ENCODE measurements at places on chromosomes 4 and X.
A peak's percentile ranks its signal among the peaks of the same experiment; 100 is the strongest.

DNA sequence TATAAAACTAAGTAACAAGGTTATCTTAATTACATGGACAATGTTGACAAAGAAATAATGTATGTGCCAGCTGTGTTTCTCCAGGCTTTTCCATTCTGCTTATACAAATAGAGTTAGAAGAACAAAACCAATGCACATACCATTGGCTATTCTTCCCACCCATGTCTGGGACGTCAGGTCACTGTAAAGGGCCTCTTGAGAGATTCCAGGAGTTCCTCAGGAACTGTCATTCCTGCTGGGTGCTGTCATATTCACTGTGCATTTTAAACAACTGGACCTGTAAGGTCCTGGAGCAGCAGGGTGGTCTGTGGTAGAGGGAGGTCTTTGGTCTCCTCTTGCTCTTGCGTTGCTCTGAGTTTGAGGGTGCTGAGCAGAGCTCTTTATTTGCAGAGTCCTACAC, 74.6 kb upstream of the AP1S2 start:
- peak; percentile 42 for DNase-seq

DNA sequence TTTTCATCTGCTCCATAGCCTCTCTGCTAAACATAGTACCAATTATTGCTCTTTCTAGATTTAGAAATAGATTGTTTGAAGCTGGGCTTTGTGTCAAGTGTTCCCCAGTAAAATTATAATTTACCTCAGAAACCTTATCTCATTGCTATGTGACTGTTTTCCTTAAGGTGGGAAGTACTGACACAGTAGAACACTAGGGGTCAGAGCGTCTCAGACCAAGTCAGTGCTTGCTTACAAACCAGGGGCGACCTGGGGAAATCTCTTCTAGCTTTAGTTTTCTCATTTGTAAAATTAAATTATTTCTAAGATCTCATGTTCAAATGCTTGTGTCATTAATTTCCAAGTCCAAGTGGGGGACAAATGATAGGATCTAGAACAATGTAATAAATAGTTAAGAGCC, 360.4 kb downstream of the RAPGEF2 start:
- DNase-seq: no peak

DNA sequence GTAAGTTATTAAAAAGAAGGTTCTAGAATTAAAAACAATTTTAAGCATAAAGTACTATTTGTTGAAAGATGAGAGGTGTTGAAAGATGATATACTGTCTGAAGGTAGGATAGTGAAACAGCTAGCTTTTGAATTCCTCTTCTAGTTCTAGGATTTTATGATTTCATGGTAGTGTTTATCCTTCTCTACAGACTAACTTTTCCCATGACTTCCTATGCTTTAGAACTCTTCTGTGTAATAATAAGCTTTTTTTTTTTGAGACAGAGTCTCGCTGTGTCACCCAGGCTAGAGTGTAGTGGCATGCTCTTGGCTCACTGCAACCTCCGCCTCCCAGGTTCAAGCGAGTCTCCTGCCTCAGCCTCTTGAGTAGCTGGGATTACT, 96.0 kb upstream of the NUDT6 start:
- DNase-seq: peak; percentile 56

DNA sequence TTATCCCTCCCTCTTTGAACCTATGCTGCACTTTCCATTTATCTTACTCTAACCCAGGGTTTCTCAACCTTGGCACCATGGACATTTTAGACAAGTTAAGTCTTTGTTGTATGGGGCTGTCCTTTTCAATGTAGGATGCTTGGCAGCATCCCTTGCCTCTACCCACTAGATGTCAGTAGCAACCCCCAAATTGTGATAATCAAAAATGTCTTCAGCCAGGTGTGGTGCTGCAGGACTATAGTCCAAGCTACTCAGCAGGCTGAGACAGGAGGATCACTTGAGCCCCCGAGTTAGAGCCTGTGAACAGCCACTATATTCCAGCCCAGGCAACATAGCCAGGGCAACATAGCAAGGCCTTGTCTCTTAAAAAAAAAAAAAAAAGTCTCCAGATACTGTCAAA, 7.0 kb downstream of the LRCH2 start:
- peak; percentile 1 for DNase-seq

- DNase-seq: no peak
These were observed 206.8 kb downstream of the TENM3 start for GRCh38 chr4:182449930-182450439.

- DNase-seq: no peak
These were observed 713 bp upstream of the GATA1 start for GRCh38 chrX:48785540-48786214.

GRCh38 chr4:87716371-87717265, 66.5 kb downstream of the DMP1 start:
- no peak for DNase-seq

- peak; percentile 59 for DNase-seq
These were observed 125.1 kb upstream of the FRMPD4 start for GRCh38 chrX:12013211-12013618.

- DNase-seq: no peak
These were observed 169.2 kb downstream of the GRIA2 start for GRCh38 chr4:157389741-157390140.

DNA sequence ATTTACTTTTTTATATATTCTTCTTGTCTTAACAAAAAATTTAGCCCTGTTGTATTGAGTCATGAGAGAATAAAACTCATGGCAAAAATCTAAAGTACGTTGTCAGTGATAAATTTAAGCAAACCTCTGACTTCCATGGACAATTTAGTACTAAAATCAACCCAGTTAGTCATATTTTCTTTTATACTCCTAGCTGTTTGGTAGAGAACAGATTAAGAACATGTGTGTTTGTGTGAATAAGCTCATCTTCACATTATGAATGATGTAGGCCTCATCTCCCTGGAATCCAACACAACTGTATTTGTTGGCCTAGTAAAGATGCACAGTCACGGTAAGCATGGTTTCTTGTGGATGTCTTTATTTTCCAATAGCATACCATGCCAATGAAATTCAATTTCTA, 40.8 kb upstream of the FAM47B start:
- peak; percentile 84 for DNase-seq

DNA sequence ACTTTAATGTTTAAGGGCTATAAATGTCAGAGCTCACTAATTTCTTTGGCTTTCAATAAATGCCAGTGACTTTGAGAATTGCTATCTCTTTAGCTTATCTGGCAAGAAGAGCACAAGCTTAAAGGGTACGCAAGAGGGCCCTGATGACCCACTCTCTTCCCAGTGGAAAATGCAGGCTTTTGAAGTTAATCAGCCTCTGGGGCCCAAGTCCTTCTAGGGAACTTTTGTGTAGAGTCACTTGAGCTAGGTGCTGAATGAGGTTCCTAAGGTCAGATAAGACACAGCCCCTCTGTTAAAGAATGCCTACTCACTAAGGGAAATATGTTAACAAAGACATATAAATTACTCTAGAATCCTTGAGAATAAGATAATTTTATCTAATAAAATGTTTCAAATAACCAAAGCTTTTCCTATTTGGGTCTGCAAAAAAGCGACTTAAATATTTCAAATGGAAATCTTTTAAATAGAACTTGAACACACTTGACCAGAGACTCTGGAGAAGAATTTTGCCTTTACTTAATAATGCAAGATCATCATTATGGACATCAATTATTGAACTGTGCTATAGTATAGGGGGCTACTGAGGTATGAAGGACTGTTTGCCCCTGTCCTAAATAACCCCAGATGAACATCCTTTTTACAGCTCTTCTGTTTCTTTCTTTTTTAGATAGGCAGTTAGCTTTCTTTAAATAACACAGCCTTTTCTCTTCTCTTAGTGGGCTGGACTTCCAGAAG, 430.1 kb downstream of the GBA3 start:
- no peak for DNase-seq

DNA sequence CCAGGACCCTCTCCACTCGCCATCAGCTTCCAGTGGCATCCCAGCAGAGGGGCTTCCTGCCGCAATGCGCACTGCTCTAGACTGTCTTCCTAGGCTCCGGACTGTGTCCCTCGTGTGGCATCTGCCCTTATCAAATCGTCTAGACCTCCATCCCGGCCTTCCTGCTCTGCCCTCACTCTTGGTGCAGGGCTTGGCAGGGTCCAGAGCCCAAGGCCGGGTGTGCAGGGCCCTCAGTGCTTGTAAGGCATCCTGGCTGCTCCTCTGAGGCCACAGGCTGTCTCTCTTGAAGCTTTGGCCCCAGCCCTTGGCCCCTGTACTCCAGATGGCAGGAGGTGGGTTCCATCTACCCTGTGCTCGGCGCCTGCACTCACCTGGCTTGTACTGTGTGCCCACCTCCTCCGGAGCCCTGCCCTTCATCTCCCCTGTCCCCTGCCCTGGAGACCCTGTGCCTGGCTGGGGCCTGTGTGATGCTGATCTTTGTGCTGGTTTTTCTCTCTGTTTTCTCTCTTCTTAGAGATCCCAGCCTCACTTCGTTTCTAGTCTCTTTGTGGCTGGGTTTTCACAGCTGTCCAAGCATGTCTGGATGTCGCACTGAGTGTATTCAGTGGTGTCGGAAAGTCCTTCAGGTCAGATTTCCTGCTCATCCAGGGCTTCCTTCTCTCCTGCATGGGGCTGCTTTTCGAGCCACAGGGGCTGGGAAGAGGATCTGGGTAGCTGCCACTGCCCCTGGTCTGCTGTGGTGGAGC, 3.7 kb upstream of the TREX2 start:
- DNase-seq: no peak

DNA sequence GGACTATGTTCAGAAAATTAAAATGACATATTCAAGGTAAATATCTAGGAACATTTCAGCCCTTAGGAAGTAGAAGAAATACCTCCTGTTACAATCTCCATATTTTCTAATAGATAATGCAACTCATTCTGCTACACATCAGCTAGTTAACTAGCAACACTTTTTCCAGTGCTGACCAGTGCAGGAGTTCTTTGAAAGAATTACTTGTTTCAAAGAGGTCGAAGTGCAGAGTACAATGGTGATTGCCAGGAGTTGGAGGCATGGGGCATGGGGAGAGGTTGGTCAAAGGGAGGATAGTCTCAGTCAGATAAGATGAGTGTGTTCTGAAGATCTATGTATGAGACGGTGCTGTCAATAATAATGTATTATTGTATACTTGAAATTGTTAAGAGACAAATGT, 53.1 kb downstream of the MTNR1A start:
- DNase-seq: no peak

GRCh38 chr4:154982187-154983047, 201.3 kb downstream of the RBM46 start:
- DNase-seq: peak; percentile 16

- DNase-seq: no peak
These were observed 30.0 kb downstream of the RCHY1 start for GRCh38 chr4:75484190-75484589.

DNA sequence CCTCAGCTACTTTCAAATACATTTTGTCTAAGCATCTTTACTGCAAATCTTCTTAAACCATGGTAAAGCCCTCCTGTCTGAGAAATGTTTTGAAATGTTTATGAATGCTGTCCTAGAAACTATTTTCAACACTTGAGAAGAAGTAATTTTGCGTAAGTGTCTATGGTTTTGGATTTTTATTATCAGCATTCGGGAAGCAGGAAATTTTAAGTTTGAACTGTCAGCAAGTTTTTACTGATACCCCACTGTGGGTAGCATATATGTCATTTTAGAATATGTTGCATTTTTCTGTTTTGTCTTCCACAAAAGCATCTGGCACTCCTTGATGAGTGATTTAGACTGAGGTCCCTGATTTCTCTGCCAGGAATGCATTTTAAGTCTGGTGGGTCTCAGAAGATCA, 302.4 kb upstream of the GIMD1 start:
- no peak for DNase-seq

DNA sequence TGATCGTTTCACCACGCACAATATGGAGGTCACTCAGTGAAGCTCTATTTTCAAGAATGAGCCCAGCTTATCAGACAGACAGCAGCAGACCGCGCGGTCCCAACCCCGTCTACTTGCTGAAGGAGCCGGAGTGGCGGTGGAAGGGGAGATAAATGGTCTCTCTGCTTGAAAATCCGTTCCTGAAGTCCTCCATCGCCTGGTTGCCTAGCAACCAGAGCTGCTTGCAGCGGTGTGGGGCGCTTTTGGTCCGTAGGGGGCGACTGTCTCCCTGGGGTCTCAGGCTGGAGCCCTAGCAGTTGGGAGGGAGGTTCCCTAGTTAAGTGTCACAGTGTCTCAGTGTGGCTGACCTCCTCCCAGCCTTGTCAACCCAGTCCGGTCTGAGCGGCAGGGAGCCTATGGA, 8.3 kb upstream of the DLG3 start:
- no peak for DNase-seq

- peak; percentile 73 for DNase-seq
These were observed 132.5 kb downstream of the ARHGAP6 start for GRCh38 chrX:11533199-11533651.

GRCh38 chr4:109816082-109816442, 500 bp downstream of the GAR1 start:
- no peak for DNase-seq

- no peak for DNase-seq
These were observed 136.1 kb upstream of the MAP9 start for GRCh38 chr4:155512817-155513216.

DNA sequence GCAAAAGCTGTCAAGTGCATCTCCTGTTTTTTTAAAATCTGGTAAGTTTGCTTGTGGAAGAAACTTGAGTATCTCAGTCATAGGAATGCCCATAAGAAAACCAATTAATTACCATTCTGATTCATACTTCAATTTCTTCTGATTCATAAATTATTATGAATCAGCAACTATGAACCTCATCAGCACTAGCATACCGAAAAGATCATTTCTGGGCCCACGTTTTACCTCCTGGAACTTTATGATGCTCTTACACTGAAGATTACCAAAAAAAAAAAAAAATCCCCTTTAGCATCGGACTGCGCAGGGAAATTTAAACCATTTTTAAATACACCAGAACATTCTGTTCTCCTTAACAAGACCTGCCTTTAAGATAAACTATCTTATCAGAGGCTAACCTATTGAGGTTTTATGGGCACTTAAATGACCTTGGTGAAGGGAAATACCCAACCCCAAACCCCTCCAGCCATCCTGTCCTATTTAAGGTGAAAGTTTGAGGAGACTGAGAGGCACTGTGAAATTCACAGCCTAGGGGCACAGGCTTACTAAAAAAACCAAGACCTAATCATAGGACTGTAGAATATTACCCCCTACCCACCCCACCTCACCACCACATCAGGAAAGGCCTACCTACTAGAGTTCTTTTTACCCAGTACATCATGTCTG, 38.2 kb upstream of the ABCG2 start:
- DNase-seq: no peak

GRCh38 chrX:138745196-138745595, 33.7 kb upstream of the FGF13 start:
- DNase-seq: peak; percentile 25

DNA sequence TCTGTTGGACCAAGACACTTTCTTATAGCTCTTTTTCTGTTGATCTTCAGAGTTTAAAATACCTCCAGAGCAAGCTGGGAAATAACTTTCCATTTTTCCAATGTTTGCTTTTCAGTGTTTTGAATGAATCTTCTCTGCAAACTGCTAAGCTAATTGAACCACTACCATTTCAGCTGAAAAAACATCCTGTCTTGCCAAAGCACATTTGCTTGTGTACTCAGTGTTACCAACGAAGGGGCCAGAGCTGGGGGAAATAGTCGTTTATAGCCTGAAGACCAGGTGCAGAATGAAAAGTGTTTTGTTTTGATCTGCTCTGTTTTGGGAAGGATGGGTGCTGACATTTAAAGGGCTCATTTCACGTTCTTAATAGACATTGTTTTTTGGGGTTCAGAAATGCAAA, 88.4 kb upstream of the CLNK start:
- peak; percentile 45 for DNase-seq
